ENCODE measurements at places on chromosomes 7 and 10. TPM values are rescaled to one million over a fixed set of nuclear protein-coding genes. Genes with fewer than 3 reads are reported as not detected.
A peak's percentile ranks its signal among the peaks of the same experiment; 100 is the strongest.

TMEM140 gene
- 2.2 TPM for total RNA-seq

OR6V1 gene
- total RNA-seq, result not detected

OR6B1 gene
- not detected for total RNA-seq

FBXW4 gene
- total RNA-seq, result 32.0 TPM

CPA4 gene
- not detected for total RNA-seq

MYL10 gene
- not detected for total RNA-seq

LRMDA gene
- total RNA-seq, result not detected

DNA sequence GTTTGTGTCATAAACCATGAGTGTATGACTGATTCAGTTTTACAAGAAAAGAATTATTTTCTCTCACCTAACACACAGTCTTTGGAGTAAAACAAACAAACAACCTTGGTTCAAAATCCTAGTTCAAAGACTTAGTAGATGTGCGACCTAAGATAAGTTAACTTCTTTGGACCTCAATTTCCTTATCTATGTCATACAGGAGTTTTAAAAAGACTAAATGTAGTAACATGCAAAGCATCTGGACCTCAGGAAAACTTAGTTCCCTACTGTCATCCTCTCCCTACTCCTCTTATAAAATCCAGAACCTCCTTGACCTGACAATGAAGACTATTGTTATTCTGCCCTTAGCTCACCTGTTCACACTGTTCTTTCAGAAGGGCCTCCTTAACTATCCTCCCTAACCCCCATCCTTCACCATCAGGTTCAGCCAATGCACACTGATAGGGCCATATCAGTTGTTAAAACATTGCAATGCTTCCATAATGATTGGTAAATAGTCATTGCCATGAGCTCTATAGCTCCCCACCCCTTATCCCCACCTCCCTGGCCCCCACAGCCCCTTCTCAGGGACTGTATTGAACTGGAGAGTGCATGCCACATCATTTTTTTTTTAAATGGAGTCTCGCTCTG, 28.8 kb upstream of the CCNJ start:
- H3K4me3 ChIP-seq, result no peak overlapping the region
- no peak overlapping the region for H3K27ac ChIP-seq

DNA sequence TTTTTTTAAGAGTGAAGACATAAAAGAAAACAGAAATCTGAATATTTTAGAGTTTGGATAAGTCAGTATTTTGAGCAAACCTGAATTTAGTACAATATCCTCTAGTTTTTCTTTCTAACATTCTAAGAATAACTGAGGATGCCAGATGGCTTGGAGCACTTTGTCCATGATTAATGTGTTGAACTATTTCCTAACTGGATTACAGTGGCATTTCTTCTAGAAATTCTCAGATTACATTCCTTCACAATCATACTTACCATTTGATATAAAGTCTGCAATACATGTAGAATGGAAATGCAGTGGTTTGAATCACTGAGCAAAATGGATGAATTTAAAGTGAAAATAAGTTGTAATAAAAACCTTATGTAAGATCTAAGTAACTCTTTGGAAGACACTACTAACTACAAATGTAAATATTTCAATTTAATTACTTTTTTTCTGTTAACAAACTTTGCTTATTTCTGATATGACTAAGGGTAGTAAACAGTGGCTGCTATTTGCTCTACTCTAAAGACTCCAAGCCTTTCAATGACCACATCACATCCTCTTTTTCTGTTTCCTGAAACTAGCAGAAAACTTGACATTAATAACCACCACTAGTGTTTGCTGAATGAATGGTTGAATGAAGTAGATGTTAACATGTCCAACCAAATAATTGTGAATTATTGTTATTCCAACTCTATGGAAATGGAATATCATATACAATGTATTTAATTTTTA, 102.8 kb downstream of the PRKG1 start:
- no peak overlapping the region for H3K4me3 ChIP-seq
- DNase-seq, result no peak
- H3K27ac ChIP-seq, result no peak overlapping the region

DNA sequence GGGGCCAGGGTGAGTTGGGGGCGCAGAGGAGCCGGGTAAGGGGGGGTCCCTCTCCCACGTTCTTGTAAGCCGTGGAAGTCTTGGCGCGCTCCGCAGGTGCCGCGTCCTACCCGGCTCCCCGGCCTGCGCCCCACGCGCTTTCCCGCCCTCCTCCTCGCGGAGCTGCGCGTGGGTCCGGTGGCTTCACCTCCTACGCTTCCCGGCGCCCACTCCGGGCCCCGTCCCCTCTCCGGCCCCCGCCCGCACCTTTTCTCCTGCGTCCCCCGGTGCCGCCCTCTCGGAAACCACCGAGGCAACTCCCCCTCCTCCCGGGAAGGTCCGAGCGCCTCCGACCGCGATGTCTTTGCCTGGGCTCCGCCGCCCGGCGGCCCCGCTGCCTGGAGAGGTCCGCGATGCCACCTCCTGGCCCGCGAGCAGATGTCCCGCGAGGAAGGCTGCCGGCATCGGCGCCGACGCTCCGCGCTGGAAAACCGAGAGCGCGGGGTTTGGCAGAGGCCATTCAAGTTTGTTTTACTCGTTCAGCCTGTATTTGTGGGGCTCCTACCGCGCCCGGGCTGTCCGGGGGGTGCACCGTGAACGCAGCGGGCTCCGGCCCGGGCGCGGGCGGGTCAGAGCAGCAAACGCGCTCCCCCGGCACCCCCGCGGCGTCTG, 2.4 kb upstream of the NKX6-2 start:
- H3K27ac ChIP-seq, result no peak overlapping the region
- no peak overlapping the region for H3K4me3 ChIP-seq
- peaks cover 2% of the 10 kb centered on the region for H3K36me3 ChIP-seq

- H3K36me3 ChIP-seq, result no peaks in the 10 kb centered on the region
- no peaks in the 10 kb centered on the region for H3K27me3 ChIP-seq
- H3K4me1 ChIP-seq, result no peaks in the 10 kb centered on the region
- peak; percentile 66 for DNase-seq
These were observed 86.0 kb downstream of the FANK1 start for GRCh38 chr10:125982260-125982948.

- H3K4me3 ChIP-seq, result no peak overlapping the region
- no peak for DNase-seq
- peaks cover 12% of the 10 kb centered on the region for H3K27me3 ChIP-seq
These were observed 51.8 kb upstream of the BET1 start for GRCh38 chr7:94055963-94056362.

DNA sequence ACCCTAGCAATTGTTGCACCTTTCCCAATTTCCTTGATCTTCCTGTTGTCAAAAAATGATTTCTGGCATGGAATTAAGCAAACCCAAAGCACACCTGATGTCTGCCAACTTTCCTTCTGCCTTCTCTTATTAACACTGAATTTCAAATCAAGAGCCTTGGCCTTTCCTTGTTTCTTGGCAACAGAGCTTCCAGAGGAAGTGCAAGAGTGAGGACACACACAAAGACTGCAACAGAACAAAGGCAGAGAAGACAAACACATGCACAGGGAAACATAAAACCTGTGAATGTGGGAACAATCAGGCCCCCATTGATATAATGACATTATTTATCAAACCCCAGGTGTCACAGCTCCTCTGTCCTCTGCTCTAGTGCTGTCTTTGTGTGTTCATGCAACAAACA, 73.0 kb upstream of the IL6 start:
- no peak for DNase-seq
- no peak overlapping the region for H3K4me3 ChIP-seq
- no peaks in the 10 kb centered on the region for H3K4me1 ChIP-seq
- peaks cover 45% of the 10 kb centered on the region for H3K27me3 ChIP-seq

- H3K27me3 ChIP-seq, result peaks cover 1% of the 10 kb centered on the region
- H3K4me1 ChIP-seq, result no peaks in the 10 kb centered on the region
- H3K27ac ChIP-seq, result no peak overlapping the region
These were observed 266.2 kb upstream of the RNF32 start for GRCh38 chr7:156374335-156374734.

DNA sequence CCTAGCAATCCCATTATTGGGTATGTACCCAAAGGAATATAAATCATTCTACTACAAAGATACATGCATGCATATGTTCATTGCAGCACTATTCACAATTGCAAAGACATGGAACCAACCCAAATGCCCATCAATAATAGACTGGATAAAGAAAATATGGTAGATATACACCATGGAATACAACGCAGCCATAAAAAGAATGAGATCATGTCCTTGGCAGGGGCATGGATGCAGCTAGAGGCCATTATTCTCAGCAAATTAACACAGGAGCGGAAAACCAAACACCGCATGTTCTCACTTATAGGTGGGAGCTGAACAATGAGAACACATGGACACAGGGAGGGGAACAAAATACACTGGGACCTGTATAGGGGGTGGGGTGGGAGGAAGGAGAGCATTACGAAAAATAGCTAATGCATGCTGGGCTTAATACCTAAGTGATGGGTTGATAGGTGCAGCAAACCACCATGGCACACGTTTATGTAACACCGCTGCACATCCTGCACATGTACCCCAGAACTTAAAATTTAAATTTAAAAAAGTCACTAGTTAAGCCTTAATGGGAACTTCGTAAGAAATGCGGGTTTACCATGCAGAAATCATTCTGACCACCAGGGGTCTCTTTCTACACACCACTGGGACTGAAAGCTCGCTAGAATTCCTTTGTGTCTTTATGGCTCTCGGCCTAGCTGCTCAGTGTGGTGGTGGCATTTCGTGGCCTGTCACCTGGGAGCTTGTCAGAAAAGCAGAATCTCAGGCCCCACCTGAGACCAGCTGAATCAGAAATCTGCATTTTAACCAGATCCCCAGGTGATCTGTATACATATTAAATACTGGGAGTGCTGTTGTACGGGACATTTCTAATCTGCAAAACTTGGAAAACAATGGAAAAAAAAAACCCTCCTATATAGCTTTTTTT, 9.5 kb downstream of the ANKRD1 start:
- DNase-seq, result peak; percentile 87
- H3K36me3 ChIP-seq, result peaks cover 2% of the 10 kb centered on the region
- peaks cover 4% of the 10 kb centered on the region for H3K27me3 ChIP-seq
- no peak overlapping the region for H3K27ac ChIP-seq
- peaks cover 4% of the 10 kb centered on the region for H3K4me1 ChIP-seq

DNA sequence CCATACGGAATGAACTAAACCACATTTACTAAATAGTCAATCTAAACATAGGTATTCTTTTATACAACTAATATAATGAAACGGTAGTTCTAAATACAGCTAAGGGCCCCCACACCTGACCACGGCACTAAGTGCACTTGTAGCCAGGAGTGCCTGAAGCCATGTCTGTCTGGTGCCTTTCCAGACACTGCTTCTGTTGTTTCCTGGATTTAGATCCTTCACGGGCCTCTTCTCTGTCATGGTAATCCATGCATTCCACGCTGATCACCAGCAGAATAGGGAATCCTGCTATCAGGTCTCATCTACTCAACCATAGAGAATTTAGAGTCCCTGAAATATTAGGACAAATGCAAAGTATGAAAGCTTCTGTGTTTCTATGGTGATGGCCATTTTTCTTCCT, 37.8 kb downstream of the OSBPL3 start:
- no peaks in the 10 kb centered on the region for H3K27me3 ChIP-seq
- DNase-seq, result no peak
- H3K27ac ChIP-seq, result no peak overlapping the region
- peaks cover 37% of the 10 kb centered on the region for H3K36me3 ChIP-seq

DNA sequence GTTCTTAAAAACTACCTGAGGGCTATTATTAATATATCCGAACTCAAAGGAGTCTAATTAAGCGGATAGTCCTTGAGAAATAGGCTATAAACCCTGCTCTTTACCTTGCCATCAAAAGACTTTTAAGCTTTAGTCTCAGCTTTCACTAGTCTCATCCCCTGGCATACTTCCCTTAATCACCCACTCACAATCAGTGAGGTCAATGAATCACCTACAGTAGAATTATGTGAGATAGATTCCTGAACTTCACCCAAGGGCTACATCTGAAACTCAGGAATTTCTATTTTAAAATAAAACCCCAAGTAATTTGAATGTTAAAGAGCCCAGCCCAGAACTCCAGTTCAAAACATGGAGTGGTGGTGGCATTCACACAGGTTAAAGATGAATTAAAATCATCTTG, 108.7 kb downstream of the ETV1 start:
- no peak overlapping the region for H3K27ac ChIP-seq
- no peak overlapping the region for H3K4me3 ChIP-seq
- no peaks in the 10 kb centered on the region for H3K4me1 ChIP-seq

DNA sequence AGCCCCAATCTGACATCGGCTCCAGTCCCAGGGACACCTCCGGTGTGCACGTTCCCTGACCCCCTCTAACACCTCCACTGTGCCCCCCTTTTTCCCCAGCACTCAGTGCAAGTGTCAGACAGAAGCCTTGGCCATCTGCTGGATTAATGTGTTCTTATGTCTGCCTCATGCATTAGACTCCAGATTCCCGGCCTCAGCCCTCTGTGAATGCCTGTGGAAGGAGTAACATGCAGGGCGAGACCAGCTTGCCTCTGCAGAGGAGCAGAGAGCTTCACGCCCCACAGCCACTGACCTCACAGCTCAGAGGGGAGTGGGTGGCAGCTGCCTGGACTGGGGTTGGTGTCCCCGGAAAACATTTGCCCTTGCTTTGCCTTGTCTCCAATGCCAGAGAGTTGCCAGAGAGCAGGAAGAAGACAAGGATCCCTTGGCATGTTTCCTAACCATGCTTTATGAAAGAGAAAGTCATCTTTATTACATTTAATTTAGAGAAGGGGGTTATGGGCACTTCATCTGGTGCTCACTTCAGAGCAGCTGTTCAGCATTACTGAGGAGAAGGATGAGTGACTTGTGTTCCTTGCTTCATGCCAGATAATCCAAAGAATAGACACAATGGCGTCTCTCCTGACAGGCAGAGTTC, 91.6 kb upstream of the CXCL12 start:
- DNase-seq, result peak; percentile 18
- no peaks in the 10 kb centered on the region for H3K4me1 ChIP-seq
- H3K36me3 ChIP-seq, result no peaks in the 10 kb centered on the region
- no peak overlapping the region for H3K4me3 ChIP-seq

DNA sequence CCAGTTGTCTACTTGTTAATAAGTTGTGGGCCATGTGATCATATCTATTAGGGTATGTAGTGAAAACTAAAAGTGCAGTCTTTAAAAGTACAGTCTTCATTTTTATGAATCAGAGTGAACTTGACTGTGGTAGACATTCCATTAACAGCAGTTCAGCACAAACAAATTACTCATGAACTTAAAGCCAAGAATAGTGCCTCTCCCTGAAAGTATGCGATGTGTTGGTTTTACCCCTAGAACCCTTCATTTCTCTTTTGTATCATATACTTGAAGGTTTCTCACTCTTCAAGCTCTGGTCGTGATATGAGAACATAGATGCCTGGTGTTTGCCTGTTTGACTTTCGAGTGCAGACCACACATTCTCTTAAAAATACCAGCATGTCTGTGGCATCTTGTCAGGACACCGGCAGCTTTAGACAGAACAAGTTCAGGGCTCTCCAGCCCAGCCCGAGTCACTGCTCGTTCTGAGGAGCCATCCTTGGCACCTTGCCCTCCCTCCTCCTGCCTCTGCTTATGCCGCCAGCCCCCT, 159.3 kb downstream of the LCOR start:
- no peaks in the 10 kb centered on the region for H3K27me3 ChIP-seq
- H3K27ac ChIP-seq, result no peak overlapping the region
- no peak for DNase-seq

DNA sequence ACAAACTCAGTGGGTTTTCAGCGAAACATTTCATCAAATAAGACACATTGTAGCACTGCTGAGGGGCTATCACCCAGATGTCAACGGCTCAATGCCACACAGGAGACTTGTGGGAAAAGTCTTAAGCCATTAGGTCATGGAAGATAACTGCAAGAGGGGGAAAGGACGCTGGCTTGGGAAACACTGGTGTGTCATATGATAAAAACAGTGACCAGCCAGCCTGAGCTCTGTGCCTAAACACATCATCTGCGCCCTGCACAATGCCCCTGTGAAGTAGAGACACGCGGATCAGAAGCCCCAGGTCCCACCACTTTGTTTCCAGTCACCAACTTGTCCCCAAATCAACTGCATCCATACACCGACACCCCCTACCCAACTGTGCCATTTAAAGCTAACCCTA, 116.7 kb downstream of the TNS3 start:
- no peak overlapping the region for H3K27ac ChIP-seq
- H3K4me3 ChIP-seq, result no peak overlapping the region
- H3K4me1 ChIP-seq, result no peaks in the 10 kb centered on the region
- H3K36me3 ChIP-seq, result no peaks in the 10 kb centered on the region

Data from activated CD4-positive, alpha-beta T cell treated with anti-CD3 and anti-CD28 coated beads, Interleukin-2, amount 10 ng/mL, durations not matched to agents 24 days and 14 days (primary cell).